ENCODE measurements at places on chromosomes 3 and 15.

DNA sequence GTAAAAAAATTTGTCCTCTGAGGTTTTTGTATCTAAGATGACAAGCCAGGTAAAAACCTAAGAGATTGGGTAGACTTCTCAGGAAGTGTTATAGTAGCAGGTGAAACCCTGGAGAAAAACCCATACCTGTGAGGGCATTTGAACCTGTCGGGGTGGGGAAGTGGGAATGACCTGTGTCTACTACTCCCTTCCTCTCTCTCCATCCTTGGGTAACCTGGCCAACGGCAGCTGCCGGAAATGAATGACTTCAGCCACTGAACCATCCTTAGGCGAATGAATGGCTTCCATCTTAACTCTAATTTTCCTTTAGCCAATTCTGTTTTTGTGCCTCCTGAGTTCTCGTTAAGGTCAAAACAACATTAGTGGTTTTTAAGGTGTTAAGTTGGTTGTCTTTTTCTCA lies 16.8 kb downstream of the GPR15 start:
- DNase-seq: no peak

DNA sequence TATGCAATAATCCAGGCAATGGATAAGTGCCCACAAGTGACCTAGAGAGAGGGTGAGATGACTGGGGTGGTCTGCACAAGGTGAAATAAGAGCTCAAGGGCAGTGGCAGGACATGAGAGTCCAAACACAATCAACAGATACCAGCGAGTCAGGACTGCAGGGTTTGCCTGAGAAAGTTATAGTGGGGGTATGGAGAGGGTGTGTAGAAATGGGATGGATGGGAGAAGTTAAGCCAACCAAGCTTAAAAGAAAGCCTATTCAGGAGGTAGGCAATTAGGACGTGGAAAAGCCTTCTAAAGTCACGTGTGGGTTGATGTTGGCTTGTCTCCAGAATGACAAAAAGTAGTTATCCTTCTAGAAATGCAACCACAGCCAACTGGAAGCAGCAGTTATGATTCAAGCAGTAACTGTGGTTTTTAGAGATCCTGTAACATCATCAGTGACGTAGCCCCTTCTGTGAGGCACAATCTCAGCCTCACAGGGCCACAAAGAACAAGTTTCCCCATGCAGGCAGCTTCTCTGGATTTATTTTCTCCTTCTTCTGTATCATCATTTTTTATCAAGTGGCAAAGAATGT lies 56.1 kb downstream of the FAM174B start:
- no peak for DNase-seq

- no peak for DNase-seq
Measured at GRCh38 chr15:72272997-72273352, 621 bp upstream of the PARP6 start.

- DNase-seq: no peak
Measured at GRCh38 chr3:143820466-143821221, 27.6 kb downstream of the SLC9A9 start.

DNA sequence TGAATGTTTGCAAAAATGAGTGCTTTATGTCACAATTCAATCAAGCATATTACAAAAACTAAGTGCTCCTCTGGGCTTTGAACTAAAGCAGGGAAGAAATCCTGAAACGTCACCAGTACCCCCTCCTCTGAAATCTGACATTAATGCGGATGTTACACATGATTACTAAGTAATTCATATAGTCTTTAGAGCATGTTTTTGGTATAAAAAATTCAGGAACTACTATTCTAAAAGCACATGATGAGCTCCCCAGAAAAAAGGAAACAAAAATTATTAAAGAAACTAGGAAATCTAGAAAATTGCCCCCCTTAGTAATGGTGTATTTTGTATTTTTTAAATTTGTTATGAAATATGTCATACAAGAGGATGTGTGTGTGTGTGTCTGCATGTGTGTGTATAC lies 87.7 kb downstream of the MYO5A start:
- no peak for DNase-seq

DNA sequence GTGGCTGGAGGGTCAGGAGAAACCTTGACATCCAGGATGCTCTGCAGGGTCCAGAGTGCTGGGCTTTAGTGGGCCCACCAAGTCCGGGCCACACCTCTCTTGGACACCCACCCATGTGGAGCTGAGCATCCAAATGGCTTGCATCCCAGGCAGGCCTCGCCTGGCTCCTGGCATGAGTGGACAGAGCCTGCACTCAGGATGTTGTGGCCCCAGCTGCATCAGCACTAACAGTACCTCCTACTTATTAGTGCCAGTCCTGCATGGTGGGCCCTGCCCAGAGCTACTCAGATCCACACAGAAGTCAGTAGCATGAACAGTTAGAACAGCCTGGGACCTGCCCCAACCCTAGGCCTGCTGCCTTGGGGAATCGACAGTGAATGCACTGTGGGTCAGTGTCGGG lies 42.2 kb upstream of the MRPS22 start:
- DNase-seq: no peak

DNA sequence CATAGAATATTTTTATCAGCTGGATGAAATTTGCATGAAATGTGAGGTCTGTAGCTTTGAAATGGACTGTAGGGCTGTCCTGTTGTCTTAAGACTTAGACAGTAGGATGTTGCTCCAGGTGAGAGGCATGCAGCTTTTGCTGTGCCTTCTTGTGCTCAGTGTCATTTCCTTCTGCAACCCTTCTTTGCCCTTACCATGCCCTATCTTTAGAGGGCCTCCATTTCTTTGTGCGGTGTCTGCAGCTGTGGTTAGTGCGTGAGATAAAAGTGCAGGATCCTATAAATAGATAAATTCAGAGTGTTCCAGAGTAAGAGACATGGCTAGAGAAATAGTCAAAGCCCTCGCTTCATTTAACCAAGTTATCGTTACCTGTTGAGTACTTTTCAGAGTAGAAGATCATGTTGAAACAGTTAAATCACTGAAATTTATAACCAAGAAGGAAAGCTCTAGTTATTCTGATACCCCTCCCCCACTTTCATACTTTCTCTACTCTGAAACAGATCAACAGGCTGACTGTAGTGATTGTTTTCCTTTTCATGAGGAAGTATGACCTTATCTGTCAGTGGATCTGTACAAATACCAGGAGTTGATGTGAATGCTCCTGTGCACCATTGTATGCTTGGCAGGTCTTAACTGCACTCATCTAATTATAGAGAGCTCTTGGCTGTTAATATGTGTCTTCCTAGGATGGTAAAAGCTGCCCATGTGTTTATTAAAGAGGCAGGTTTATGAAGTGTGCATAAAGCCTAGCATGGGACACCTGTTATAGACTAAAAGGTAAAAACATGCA lies 18.2 kb downstream of the EIF3J start:
- DNase-seq: no peak

- DNase-seq: no peak
Measured at GRCh38 chr3:177776661-177777101, 579.4 kb upstream of the TBL1XR1 start.

All from activated CD4-positive, alpha-beta T cell treated with anti-CD3 and anti-CD28 coated beads for 48 hours (primary cell).